Hematopoietic multipotent progenitor cell (in vitro differentiated cells): ENCODE measurements at places on chromosomes 11 and 22. TPM values are rescaled to one million over a fixed set of nuclear protein-coding genes. Genes with fewer than 3 reads are reported as not detected.
A peak's percentile ranks its signal among the peaks of the same experiment; 100 is the strongest.

DNA sequence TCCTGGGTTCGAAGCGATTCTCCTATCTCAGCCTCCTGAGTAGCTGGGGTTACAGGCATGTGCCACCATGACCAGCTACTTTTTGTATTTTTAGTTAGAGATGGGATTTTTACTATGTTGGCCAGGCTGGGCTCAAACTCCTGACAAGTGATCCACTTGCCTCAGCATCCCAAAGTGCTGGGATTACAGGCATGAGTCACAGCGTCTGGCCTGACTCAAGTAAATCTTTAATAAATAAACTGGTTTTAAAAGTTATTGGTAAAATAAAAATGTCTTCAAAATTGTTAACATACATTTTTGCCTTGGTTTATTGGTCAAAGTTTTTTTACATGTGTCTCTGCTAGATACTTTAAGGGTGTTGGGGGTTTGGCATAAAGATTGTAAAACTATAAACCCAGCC is 7.3 kb upstream of the PES1 start:
- no peak for DNase-seq

DNA sequence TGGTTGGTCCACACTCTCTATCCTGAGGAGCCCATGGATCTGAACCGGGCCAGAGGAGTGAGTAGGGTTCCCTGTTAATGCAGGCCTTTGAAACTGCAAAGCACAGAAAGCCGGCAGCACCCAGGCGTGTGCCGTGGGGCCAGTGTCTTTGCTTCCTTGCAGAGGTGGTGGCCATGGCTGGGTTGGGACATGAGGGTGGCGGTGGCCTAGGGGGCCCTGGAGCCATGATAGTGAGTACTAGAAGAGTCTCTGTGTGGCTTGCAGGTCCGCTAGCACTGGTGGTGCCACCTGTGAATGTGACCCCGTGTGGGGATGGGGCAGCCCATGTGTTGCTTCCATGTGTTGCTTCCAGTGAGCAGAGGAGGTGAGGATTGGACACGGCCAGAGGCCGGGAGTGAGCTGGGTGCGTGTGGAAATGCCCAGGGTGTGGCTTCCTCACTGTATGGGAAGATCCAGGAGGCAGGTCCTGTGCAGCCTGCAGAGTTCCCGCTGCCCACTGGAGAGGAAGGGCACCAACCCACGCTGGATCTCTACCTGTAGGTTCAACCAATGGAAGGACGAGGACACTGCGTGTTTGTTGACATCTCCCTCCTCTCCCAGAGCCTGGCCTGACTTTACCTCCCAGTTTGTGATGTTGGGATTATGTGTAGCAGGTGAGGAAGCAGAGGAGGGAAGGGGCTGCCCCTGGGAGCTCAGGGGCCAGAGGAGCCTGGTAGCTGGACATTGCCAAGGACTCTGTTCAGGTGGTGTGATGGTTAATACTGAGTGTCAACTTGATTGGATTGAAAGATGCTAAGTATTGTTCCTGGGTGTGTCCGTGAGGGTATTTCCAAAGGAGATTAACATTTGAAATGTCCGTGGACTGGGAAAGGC is 796.6 kb downstream of the TBC1D22A start:
- no peak for DNase-seq

DNA sequence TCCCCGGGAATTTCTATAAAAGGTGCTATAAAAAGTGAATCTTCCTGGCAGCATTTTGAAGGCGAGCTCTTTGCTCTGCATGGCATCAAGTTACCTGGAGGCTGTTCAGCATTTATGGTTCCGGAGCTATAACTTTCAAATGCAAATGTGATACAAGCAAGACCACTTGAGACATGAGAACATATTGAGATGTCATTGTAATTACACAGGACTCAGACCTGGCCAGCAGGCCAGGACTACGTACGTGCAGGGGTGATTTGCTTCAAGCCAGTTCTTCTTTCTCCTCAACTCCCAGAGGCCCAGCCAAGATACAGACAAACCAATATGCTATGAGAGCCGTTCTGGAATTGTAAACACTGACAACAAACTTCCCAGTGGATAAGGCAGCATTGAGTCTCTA is 227.4 kb upstream of the FAT3 start:
- DNase-seq, result no peak

DNA sequence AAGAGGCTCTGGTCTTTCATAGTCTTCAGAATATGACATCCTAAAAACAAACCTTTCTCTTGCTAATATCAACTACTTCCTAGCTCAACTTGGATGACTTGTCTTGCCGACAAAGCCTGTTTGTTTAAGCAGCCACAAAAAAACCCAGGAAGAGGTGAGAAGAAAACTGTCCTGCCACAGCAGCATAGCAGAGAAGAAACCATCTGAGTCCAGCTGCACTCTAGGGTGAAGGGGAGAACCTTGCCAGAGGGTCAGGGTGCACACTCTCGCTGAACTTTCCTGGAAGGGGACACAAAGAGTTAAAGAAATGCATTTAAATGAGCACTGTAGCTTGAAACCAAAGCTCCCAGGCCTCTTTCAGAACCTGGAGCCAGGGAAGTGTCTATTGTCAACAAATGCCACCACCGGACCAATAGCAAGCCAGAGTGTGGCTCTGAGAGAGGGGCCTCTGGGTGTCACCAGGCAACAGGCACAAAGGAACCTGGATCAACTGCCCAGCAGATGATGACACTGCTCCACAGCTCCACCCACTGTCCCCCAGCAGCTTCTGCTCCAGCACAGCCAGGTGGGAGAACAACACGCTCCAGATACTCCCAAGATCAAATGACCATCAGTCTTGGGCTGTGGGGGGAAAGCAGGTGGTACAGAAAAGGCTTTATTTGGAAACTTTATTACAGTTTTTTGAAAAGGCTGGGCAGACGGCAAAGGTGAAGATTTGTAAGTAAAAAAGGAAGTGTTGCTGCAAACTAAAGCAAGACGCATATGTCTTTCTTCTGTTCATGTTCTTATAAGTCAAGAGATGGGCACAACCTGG is 105.7 kb downstream of the RASSF10 start:
- DNase-seq, result peak; percentile 32

DNA sequence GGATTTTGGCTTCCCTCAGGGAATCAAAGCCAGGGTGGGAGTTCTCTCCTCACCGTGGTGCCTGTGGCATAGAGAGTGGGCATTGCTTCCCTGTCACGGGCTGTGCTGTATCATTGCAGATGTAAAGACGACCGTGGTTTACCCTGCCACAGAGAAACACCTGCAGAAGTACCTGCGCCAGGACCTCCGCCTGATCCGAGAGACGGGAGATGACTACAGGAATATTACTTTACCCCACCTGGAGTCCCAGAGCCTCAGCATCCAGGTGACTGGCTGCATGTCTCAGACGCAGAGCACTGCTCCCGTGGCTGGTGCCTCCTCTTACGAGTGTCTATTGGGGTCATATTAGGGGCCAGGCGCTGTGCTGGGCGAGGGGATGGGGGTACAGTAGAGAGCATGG is 24.2 kb upstream of the ST3GAL4 start:
- no peak for DNase-seq

DNA sequence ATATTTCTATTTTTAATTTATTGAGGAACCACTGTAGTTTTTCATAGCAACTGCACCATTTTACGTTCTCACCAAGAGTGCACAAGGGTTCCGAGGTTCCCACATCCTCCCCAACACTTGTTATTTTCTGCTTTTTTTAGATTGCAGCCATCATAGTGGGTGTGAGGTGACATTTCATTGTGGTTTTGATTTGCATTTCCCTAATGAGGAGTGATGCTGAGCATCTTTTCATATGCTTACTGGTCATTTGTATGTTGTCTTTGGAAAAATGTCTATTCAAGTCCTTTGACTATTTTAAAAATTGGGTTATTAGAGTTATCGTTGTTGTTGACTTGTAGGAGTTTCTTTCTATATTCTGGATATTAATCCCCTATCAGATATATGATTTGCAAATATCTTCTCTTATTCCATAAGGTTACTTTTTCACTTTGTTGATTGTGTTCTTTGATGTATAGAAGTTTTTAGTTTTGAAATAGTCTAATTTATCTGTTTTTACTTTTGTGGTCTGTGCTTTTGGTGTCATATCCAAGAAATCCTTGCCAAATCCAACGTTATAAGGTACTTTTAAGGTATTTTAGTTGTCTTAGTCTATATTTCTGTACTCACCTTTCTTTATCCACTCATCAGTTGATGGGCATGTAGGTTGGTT is 9.0 kb downstream of the NEAT1 start:
- DNase-seq, result no peak

DNA sequence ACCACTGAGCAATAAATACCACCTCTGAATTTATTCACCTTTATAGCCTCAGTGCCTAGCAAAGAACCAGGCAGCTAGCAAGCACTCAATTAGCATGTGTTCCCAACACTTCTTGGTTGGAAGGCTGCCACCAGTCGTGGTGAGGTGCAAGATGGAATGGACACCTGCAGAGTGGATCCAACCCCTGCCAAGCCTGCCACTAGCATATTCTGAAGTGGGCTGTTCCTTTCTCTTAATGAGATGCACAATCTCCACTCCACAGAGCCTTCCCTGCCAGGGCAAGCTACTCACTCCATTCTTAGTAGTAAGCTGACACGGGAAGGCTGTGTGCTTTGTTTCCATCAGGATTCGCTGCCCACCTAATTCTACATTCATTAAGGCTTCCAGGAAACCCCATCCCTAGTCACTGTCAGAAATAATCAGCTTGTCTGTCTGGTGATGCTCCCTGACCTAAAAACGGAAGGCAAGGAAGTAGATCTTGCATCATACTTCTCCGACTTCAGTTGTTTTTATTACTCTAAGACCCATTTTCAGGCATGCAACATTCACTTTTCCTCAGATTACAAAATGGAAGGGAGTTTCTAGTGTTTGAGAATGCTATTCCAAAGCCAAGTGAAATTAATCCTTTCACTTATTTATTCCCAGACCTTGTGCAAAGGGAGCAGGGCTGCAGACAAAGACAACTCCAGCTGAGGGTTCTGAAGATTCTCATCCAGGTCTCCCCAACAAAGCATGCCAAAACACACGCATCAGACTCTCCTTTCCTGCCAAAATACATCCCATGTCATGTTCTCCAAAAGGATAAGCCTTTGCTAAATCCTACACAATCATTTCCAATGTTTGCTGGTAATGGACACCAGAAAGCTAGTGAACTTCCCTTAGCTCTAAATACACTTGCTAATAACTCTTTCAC is 128.0 kb downstream of the TENM4 start:
- no peak for DNase-seq

DNA sequence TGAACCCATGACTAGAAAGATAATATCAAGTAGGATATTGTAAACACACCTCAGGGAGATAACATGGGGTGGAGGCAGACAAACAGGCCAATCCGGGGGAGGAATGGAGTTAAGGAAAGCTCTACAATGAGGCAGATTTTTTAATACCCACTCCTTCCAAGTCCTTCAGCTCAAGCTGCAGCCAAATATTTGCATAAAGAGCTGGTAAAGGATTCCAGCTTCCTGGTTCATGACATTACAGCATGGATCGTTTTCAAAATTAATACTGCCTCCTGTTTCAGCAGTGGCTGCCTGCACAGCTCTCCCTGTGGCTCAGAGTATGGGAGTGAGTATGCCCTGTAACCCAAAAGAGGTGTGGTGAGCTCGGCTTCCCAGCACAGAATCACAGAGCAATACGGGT is 5.1 kb downstream of the POU2AF3 start:
- DNase-seq, result no peak

- no peak for DNase-seq
Measured at GRCh38 chr11:72478669-72479068, 44.3 kb upstream of the CLPB start.

GRCh38 chr11:17014833-17015626 is 816 bp upstream of the PLEKHA7 start:
- no peak for DNase-seq

- no peak for DNase-seq
Measured at GRCh38 chr11:57728829-57729228, 12.5 kb upstream of the SELENOH start.

GRCh38 chr11:75365711-75366181 is 14.3 kb upstream of the ARRB1 start:
- DNase-seq, result peak; percentile 37

DNA sequence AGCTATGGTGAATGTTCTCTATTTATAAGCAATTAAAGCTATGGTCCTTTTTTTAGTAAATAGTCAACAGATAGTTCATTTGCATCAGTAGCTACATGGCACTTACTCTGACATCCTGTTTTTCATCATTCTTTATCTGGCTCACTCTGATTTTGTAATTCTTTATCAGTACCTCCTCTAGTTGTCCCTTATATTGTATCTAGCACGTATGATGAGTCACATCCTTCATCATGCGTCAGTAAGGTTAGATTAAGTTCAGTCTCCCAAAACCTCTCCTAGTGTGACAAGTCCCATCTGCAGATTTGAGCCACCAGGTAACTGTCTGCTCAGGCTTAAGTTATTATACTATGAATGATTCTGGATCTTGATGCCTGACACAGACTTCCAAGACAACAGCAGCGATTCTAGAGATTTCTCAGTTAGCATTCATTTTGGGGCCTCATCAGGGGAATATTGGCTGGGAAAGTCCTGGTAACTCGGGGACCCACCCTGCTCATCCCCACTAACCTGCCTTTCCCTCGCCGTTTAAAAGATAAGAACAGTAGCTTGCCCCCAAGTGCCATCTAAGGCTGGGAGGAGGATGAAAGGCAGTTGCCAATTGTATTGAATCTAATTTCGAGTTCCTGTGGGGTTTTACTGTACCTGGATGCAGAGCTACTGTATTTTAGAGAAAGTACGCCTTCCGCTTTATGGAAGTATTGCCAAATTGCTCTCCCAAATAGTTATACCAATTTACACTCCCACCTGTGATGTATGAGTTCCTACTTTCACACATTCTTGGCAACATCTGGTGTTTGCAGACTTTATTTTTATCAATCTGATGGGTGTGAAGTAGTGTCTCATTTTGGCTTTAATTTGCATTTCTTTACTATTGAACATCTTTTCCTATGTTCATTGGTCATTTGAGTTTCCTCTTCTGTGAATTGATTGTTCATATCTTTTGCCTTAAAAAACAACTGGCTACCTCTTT is 55.9 kb downstream of the ZC3H12C start:
- DNase-seq, result peak; percentile 66

OR5A1 gene
- under 0.01 TPM for total RNA-seq

PLAAT2 gene
- not detected for total RNA-seq

ZC3H7B gene
- 46.0 TPM for total RNA-seq
